Activated CD4-positive, alpha-beta T cell treated with anti-CD3 and anti-CD28 coated beads, Interleukin-2, amount 10 ng/mL, durations not matched to agents 24 days and 14 days (primary cell): ENCODE measurements at places on chromosomes 2 and 18.

DNA sequence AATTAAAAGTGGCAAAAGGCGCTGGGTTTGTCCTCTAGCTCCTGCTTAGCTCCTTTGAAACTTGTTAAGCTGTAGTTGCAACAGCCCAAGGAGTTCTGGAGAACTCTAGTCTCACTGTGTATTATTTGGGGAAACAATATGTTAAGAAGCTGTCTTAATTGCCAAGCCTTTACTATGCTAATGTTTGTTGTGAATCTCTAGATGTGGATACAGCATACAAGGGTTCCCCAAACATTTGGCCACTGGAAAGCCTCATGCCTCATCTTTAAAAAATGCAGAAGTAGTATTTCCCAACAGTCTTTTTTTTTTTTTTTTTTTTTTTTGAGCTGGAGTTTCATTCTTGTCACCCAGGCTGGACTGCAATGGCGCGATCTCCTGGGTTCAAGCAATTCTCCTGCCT lies 236.7 kb downstream of the PRKCE start:
- no peak for DNase-seq

GRCh38 chr2:71043531-71044407 lies 24.7 kb upstream of the NAGK start:
- peak; percentile 71 for DNase-seq

GRCh38 chr2:238379096-238379810 lies 47.5 kb upstream of the ASB1 start:
- DNase-seq, result peak; percentile 67

- no peak for DNase-seq
These were observed 10.4 kb downstream of the HOXD8 start for GRCh38 chr2:176139661-176140512.

DNA sequence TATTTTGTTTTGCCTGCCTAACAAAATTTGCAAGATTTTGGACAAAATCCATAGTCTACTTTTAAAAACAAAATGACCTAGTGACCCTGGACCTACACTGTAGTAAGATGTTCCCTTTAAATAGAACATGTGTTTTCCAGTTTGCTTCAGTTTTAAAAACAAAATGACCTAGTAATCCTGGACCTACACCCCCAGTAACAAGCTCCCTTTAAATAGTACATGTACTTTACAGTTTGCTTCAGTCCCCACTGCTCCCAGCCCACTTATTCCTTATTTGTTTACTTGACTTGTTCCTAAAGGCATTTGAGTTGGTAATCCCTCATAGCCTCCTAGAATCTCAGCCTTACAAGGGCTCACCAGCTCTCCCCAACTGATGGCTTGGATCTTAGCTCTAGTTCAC lies 34.5 kb upstream of the HTR2B start:
- no peak for DNase-seq

GRCh38 chr2:61898810-61899209 lies 6.7 kb upstream of the COMMD1 start:
- peak; percentile 68 for DNase-seq

DNA sequence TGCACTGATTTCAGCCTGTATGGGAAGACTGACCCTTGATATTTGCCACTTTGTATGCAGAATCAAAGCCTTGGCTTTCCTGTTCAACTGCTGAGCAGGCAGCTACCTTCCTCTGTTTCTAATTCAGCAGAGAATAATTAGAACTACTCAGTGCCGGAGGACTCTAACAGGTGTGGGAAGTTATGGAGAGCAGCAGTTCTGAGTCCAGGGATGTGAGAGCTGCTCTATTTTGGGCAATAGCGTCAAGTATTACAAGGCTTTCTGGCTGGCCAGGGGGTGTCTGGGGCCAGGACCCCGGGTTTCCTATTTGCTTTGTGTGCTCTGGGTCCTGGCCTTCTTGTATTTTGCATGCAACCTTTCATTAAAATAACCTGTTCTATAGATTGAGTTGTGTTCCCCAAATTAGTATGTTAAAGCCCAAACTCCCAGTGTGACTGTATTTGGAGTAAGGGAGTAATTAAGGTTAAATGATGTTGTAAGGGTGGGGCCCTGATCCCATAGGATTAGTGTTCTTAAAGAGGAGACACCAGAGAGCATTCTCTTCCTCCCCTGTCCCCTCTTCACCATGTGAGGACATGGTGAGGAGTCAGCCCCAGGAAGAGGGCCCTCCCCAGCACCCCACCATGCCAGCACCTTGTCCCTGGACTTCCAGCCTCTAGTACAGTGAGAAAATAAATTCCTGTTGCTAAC lies 5.6 kb upstream of the NTSR2 start:
- no peak for DNase-seq

GRCh38 chr2:44844651-44845270 lies 96.7 kb upstream of the SIX3 start:
- peak; percentile 50 for DNase-seq
